ENCODE measurements at places on chromosomes 12 and 14. TPM values are rescaled to one million over a fixed set of nuclear protein-coding genes. Genes with fewer than 3 reads are reported as not detected.

DNA sequence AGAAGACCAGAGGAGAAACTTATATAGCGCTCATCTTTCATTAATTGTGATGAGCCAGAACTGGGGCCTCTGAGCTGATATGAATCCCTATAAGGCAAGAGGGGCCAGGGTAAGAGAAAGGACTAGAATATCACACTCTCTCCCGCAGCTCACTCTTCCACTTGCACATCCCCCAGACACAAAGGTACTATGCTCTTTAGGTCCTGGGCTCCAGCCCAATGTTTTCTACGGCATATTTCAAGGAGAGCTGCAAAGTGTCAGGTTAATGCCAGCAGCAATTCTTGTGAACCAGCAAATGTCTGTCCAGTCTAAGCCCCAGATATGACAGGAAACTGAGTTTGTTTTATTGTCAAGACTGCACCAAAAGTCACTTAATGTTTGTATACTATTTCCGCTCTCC is 29.4 kb downstream of the PPP2R5E start:
- H3K27ac ChIP-seq = no peak overlapping the region
- no peaks in the 10 kb centered on the region for H3K27me3 ChIP-seq
- no peak for DNase-seq
- peaks cover 3% of the 10 kb centered on the region for H3K4me1 ChIP-seq

DNA sequence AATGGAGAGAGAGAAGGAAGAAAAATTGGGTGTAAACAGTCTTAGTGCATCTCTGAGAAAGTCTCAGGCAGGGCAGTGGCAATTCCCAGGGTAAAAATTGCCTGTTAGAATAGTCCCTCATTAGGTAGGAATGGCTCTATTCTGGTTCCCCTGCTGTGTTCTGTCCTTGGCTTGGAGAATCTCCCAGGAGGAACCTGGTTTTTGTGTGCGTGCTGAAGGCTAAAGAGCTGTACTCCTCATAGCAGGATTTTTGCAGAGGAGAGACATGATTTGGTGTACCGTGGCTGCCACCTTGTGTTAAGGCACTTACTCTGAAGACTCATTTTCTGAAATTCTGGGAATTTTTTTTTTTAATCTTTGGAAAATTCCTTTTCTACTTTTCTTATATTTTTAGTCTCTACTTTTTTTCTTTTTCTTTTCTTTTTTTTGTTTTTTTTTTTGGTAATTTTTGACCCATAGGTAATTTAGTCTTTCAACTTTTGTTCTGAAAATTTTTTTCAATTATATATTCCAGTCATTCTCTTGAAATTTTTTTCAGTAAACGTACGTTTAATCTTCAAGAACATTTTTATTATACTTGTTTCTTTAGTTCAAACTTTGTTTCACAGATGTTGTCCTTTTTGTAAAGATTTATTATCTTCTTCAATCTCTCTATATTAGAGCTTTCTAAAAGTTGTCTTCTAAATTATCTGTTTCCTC is 63.8 kb downstream of the FBXO33 start:
- no peaks in the 10 kb centered on the region for H3K36me3 ChIP-seq
- H3K4me1 ChIP-seq = no peaks in the 10 kb centered on the region
- no peaks in the 10 kb centered on the region for H3K27me3 ChIP-seq
- H3K4me3 ChIP-seq = no peak overlapping the region
- no peak overlapping the region for H3K27ac ChIP-seq

- H3K27me3 ChIP-seq = no peaks in the 10 kb centered on the region
- H3K4me1 ChIP-seq = no peaks in the 10 kb centered on the region
- no peak overlapping the region for H3K27ac ChIP-seq
- no peak for DNase-seq
Measured at GRCh38 chr12:71201136-71201679, 43.4 kb upstream of the TSPAN8 start.

GRCh38 chr12:64560396-64561301 is 49.6 kb upstream of the RASSF3 start:
- peak overlapping the region; percentile 66 for H3K27ac ChIP-seq
- no peaks in the 10 kb centered on the region for H3K36me3 ChIP-seq
- DNase-seq = peak; percentile 96
- H3K4me1 ChIP-seq = peaks cover 15% of the 10 kb centered on the region

DNA sequence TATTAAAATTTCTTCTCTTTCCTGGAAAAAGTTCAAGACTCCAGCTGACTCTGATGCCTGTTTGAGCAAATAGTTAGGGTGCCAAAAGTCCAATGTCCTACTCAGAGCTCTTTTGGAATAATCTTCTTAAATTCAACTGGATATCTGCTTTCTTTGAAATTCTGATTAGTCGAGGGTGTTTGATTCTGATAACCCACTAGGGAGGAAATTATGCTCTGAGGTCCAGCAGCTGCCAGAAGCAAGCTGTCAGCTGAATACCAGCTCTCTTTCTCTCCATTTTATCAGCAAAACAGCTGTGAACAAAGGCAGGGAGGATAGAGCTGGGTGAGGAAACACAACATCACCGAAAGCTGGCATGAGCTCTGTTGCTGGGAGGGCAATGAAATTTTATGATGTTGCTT is 141.5 kb downstream of the CAND1 start:
- H3K27ac ChIP-seq = no peak overlapping the region
- H3K27me3 ChIP-seq = no peaks in the 10 kb centered on the region
- no peak overlapping the region for H3K4me3 ChIP-seq
- H3K4me1 ChIP-seq = peaks cover 4% of the 10 kb centered on the region
- no peaks in the 10 kb centered on the region for H3K36me3 ChIP-seq

DNA sequence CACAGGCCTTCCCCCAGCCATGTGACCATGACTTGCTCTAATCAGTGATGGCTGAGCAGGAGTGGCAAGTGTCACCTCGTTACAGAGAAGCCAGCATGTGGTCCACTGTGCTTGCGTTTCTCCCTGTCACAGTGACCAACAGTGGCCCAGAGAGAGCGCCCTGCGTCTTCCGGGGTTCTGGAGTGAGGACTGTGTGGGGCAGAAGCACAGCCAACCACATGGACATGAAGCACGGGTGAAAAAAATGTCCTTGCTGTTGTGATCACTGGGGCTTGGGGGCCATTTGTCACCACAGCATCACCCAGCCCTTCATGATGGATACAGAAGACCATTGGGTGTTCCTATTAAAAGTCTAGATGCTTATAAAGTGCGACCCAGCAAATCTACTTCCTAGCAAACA is 174.6 kb upstream of the C14orf180 start:
- no peak overlapping the region for H3K4me3 ChIP-seq
- H3K27ac ChIP-seq = no peak overlapping the region
- H3K27me3 ChIP-seq = no peaks in the 10 kb centered on the region
- no peaks in the 10 kb centered on the region for H3K36me3 ChIP-seq
- no peaks in the 10 kb centered on the region for H3K4me1 ChIP-seq

- H3K36me3 ChIP-seq = peaks cover 2% of the 10 kb centered on the region
- no peak overlapping the region for H3K4me3 ChIP-seq
- H3K27me3 ChIP-seq = no peaks in the 10 kb centered on the region
- no peaks in the 10 kb centered on the region for H3K4me1 ChIP-seq
- DNase-seq = no peak
Measured at GRCh38 chr12:118237052-118237665, 101.2 kb downstream of the PEBP1 start.

- no peak overlapping the region for H3K27ac ChIP-seq
- no peaks in the 10 kb centered on the region for H3K27me3 ChIP-seq
- H3K4me3 ChIP-seq = no peak overlapping the region
- H3K36me3 ChIP-seq = no peaks in the 10 kb centered on the region
- no peaks in the 10 kb centered on the region for H3K4me1 ChIP-seq
Measured at GRCh38 chr14:98006008-98006407, 1208.8 kb downstream of the VRK1 start.

DNA sequence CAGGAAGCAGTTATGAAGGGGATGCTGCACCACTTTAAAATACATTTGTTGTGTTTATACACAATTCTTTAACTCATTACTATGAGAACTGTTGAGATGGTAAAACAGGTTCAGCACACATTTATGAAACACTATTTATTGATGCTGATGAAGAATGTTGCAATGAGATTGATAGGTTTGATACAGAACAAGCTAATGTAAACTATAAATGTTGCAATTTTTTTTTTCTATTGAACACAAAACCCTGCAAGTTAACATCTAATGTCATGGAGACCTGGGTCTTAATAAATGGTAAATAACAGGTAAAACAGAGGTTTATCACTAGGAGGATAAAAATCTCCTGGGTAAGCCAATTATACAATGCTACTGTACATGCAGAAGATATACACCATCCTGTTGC is 857.6 kb downstream of the FSCB start:
- H3K4me3 ChIP-seq = no peak overlapping the region
- H3K27ac ChIP-seq = no peak overlapping the region
- H3K36me3 ChIP-seq = no peaks in the 10 kb centered on the region
- no peaks in the 10 kb centered on the region for H3K4me1 ChIP-seq

DNA sequence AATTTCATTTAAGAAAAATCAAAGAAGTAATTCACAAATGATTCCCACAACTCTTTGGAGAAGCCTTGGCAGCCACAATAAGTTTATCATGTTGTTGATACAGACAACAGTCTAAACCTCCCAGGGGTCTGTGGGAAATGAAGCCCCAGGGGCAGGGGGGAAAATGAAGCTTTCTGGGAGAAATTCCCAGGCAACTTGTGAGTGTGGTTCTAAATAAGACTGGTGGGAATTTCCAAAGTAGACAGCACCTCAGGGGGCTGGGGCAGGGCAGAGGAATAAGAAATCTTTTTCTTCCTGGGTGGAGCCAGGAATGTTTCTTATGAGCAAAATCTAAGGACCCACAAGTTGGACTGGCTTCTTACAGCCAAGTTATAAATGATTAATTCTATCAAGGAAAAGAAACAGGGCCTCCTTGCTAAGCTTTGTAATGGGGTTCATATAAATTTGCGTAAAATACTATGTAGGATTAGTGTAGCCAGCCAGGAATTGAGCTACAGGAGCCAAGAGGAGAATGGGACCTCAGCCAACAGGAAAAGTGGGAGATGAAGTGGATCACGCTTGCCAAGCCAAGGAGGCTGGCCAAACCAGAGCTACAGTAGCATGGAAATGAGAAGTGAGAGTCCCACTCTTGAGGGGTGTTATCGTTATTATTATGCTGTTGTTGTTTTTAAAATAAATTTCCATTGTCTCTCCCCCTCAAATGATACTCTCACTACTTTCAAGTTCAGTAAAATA is 182.9 kb upstream of the FAR2 start:
- no peaks in the 10 kb centered on the region for H3K36me3 ChIP-seq
- peak; percentile 37 for DNase-seq
- no peaks in the 10 kb centered on the region for H3K27me3 ChIP-seq
- H3K4me1 ChIP-seq = no peaks in the 10 kb centered on the region
- no peak overlapping the region for H3K27ac ChIP-seq

- no peak overlapping the region for H3K4me3 ChIP-seq
- no peak for DNase-seq
- no peak overlapping the region for H3K27ac ChIP-seq
- H3K36me3 ChIP-seq = no peaks in the 10 kb centered on the region
- no peaks in the 10 kb centered on the region for H3K4me1 ChIP-seq
Measured at GRCh38 chr12:60535363-60535762, 939.5 kb downstream of the SLC16A7 start.

- H3K27ac ChIP-seq = no peak overlapping the region
- H3K36me3 ChIP-seq = no peaks in the 10 kb centered on the region
Measured at GRCh38 chr12:105748806-105749600, 389.8 kb downstream of the NUAK1 start.

GRCh38 chr14:94193776-94194175 is 19.7 kb downstream of the PPP4R4 start:
- H3K4me3 ChIP-seq = no peak overlapping the region
- H3K4me1 ChIP-seq = no peaks in the 10 kb centered on the region
- H3K36me3 ChIP-seq = no peaks in the 10 kb centered on the region
- H3K27me3 ChIP-seq = no peaks in the 10 kb centered on the region
- no peak for DNase-seq
- no peak overlapping the region for H3K27ac ChIP-seq

GRCh38 chr12:56103066-56103711 is 1.2 kb upstream of the PA2G4 start:
- peak overlapping the region; percentile 50 for H3K4me3 ChIP-seq
- peaks cover 5% of the 10 kb centered on the region for H3K4me1 ChIP-seq
- DNase-seq = no peak
- no peak overlapping the region for H3K27ac ChIP-seq
- H3K36me3 ChIP-seq = peaks cover 2% of the 10 kb centered on the region

DNA sequence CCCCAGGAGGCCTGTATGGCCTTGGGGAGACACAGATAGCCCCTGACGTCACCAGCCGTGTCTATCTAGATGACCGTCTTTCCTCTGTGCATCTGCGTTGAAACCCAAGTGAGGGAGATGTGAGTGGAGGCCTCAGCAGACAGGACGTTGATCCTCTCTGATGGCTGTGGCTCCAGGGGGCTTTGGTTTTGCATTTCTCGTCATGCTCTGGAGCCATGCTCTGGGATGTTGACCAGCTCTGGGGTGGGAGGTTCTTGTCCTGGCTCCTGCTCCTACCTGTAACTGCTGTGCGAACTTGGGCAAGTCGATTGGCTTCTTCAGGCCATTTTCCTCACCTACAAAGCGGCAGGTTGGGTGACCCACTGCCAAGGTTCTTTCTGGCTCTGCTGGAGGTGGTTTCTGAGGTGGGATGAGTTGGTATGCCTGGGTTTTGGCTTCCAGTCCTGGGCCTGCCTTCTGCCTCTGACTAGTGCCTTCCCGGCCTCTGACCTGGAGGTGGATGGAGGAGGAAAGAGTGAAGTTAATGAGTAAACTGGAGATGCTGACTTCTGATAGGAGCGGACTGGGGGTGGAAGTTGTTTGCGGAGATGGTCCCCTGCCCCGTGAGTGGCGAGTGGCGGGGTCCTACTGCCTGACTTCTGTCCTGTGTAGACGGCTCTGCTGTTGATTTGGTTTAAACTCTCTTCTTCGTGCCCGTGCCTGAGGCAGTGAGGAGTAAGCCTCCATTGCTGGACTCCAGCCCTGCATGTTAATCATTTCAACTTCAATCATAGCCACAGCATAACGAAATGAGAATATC is 8.4 kb downstream of the TSPAN9 start:
- H3K4me3 ChIP-seq = no peak overlapping the region
- no peak overlapping the region for H3K27ac ChIP-seq
- H3K27me3 ChIP-seq = no peaks in the 10 kb centered on the region
- no peaks in the 10 kb centered on the region for H3K4me1 ChIP-seq
- no peaks in the 10 kb centered on the region for H3K36me3 ChIP-seq

GRCh38 chr14:28773176-28773575 is 6.6 kb downstream of the FOXG1 start:
- peaks cover 55% of the 10 kb centered on the region for H3K27me3 ChIP-seq
- peak overlapping the region; percentile 12 for H3K4me3 ChIP-seq
- no peak for DNase-seq

- H3K4me3 ChIP-seq = no peak overlapping the region
- H3K36me3 ChIP-seq = no peaks in the 10 kb centered on the region
- DNase-seq = peak; percentile 95
- H3K27ac ChIP-seq = peak overlapping the region; percentile 31
- peaks cover 18% of the 10 kb centered on the region for H3K4me1 ChIP-seq
Measured at GRCh38 chr14:67940486-67941455, 121.2 kb downstream of the RAD51B start.

GRCh38 chr12:124347805-124348658 is 53.1 kb downstream of the RFLNA start:
- no peak overlapping the region for H3K27ac ChIP-seq
- H3K36me3 ChIP-seq = peaks cover 45% of the 10 kb centered on the region
- no peak for DNase-seq
- no peaks in the 10 kb centered on the region for H3K27me3 ChIP-seq
- peaks cover 5% of the 10 kb centered on the region for H3K4me1 ChIP-seq

WSCD2 gene
- under 0.01 TPM for total RNA-seq

ADCK1 gene
- total RNA-seq = 5.4 TPM

ERBB3 gene
- 0.66 TPM for total RNA-seq

ARMH4 gene
- 6.3 TPM for total RNA-seq

CDCA3 gene
- total RNA-seq = 1.5 TPM

IQSEC3 gene
- 1.3 TPM for total RNA-seq

KLRG1 gene
- 1.0 TPM for total RNA-seq

OR4N5 gene
- not detected for total RNA-seq

PRB2 gene
- total RNA-seq = not detected

IRAK4 gene
- 20.0 TPM for total RNA-seq

TBX3 gene
- 66.4 TPM for total RNA-seq
